ENCODE measurements at places on chromosomes 4 and X.

GRCh38 chrX:42098900-42099299 lies 175.5 kb upstream of the CASK start:
- DNase-seq, result no peak

DNA sequence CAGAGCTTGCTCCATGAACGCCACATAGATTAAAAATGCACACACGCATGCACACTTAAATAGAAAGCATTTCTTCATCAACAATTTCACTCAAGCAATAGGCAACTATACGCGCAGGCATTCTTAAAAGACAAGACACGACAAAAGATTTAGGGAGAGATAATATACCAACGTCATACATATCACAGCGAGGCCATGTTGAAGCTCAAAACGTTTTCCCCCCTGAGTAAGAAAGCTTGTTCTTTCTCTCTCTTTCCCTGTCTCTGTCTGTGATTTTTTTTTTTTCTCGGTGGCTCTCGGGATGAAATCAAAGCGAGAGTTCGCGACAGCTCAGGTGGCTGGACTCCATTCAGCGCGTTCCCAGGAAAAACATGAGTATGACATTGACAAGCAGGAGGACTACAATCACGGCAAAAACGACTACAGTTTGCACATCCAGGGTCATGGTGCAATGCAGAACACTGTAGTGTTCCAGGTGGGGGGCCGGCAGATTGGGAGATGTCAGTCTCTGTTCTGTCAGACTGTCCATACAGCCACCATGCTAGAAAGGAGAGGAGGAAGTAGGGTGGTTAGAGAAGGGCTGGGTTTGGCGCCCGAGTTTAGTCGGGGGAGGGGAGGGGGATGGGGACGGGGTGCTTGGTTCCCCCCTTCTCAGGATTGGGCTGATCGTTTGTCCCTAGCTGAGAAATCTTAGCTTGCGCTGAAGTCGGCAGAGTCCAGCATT lies 30.7 kb downstream of the ARHGEF9 start:
- no peak for DNase-seq

- DNase-seq, result no peak
These were observed 187.9 kb upstream of the LCORL start for GRCh38 chr4:18209448-18209847.

DNA sequence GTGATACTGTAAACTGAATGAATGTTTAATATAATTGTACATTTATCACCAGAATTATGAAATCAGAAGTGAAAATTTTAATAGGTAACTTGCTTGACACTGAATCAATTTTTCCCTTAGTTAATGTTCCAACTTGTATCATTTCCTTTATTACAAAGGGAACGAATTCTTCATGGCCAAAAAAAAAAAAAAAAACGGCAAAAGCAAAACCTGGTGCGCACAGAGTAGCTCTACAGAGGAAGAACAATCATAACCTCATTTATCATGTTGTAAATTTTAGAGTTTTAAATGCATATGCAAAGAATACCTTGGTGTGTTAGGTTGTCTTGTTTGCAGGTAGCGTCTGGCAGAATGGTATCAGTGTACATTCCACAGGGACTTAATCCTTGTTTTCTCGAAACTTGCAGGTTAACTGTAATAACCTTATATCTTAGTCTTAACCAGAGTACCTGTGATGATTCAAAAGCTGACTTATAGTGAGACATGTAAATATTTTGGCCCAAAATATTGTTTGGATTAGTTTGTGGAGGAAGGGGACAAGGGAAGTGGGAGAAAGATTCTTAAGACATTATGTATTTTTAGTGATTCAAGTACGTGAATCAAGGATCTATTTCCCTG lies 70.0 kb downstream of the NPNT start:
- no peak for DNase-seq

GRCh38 chrX:148134578-148134977 lies 153.4 kb downstream of the FMR1NB start:
- DNase-seq, result no peak

- no peak for DNase-seq
These were observed 18.0 kb downstream of the BST1 start for GRCh38 chr4:15720851-15721250.

GRCh38 chr4:59553721-59554091 lies 1646.4 kb upstream of the ADGRL3 start:
- no peak for DNase-seq

DNA sequence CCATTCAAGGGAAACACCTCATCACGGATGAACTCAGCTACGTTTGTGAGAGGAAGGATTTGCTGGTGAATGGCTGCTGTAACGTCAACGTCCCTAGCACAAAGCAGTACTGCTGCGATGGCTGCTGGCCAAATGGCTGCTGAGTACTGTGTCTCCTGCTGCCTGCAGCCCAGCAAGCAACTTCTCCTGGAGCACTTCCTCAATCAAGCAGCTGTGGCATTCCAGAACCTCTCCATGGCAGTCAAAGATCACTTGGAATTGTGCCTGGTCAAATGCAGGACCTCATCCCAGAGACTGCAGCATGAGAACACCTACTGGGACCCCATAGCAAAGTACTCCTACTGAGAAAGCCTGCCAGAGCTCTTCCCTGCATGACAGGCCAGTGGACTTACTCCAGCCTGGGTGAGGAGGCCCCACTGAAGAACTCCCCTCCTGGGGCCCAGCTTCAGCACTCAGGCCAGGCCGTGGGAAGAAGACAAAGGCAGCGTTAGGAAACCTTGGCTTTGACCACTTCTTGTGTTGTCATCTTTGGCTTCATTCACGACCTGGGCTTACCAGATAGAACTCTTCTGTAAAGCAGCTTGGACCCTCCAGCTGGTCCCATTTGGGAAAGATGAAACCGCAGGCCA lies 244.3 kb downstream of the RBMX2 start:
- DNase-seq, result no peak

DNA sequence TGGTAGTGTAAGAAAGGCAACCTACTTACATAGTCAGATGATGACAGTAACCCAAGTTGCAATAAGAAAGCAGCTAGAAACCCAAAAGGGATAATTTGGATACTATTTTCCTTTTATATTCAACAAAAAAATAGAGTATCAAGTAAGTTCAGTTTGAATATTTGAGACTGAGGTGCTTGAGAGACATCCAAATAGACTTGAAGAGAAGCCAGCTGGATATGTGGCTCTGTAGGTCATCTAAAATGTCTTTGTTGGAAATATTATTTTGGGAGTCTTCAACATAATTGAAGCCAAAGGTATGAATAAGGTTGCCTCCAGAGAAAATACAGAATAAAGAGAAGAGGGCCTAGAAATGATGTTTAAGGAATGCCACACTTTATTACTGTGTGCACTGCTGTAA lies 438.2 kb upstream of the DIAPH2 start:
- no peak for DNase-seq

- no peak for DNase-seq
These were observed 68.3 kb downstream of the CRMP1 start for GRCh38 chr4:5824635-5825034.

GRCh38 chr4:165301833-165302232 lies 25.6 kb upstream of the MSMO1 start:
- DNase-seq, result no peak

GRCh38 chr4:189785257-189785656 lies 155.4 kb upstream of the FRG1 start:
- DNase-seq, result no peak

DNA sequence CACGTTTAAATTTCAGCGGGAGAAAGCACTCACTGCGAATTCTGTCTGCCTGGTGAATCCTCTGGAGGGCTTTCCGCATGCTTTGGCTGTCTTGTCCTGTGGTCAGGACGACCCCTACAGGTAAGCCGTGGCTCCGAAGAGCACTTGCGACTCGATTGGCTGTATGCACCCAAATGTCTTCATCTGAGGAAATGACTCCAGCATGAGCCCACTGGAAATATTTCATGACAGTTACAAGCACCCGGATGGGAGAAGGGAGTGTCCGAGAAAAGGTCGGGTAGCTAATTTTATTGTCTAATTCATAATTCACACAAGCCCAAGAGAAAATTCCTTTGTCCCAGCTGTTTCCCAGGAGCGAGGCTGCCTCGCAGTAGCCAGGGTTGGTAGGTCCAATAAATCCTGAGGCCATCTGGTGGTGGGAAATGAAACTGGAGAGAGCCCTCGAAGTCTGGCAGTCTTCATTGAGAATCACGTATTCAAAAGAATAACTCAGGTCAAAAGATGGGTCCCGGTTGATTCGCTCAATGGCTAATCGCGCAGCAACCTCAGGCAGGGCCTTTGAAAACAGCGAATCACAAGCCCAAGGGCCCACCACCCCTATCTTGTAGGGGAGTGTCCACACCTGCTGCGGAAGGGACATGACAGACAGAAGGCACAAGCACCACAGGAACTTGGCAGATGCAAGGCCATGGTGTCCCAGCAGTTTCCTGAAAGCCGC lies 6.6 kb downstream of the GUCY2F start:
- DNase-seq, result no peak

GRCh38 chr4:3470244-3471097 lies 7.4 kb downstream of the DOK7 start:
- DNase-seq, result no peak

DNA sequence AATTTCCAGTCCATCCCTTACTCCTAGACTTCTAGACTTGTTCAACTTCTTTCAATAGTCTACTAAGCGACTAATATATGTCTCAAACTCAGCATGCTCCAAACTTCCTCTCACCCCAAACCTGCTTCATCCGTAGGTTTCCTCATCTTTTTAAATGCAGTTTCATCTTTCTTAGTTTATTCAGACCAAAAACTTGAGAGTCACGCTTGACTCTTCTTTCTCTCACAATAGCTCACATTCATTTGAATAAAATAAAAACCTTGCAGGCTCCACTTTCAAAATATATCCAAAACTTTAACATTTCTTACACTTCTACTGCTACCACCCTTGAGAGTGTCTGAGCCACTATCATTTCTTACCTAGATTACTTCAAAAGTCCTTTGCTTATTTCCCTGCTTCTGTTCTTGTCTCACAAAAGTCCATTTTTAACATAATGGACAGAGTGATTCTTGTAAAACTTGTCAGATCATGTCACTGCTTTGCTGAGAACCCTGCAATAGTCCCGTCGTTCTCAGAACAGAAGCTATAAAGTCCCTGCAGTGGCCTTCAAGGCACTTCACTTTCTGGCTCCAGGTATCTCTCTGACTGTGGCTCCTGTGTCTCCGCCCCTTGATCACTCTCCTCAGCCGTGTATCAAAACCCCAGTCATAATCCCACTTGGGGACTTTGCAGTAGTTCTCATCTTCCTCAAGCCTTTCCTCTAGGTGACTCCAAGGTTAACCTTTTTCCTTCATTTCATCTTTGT lies 167.6 kb downstream of the ARHGAP24 start:
- no peak for DNase-seq

GRCh38 chrX:97551821-97552220 lies 668.1 kb downstream of the RPA4 start:
- no peak for DNase-seq

DNA sequence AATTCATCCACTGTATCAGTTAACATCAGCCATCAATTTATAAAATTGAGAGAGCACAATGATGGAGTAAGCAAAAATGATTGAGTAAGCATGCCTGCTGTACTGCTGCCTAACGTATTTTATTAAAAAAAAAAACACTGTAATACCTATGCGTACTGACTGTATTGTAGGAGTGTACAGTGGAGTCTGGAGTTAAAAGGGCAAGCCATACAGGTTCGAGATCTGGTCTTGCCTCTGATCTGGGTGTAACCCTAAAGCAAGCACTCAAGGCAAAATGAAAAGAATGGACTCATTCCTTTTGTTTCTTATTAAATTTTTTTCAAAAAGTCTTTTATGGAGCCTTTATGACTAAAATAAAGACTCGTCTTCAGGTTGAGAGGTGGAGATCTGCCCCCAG lies 894.2 kb upstream of the INTU start:
- DNase-seq, result no peak

DNA sequence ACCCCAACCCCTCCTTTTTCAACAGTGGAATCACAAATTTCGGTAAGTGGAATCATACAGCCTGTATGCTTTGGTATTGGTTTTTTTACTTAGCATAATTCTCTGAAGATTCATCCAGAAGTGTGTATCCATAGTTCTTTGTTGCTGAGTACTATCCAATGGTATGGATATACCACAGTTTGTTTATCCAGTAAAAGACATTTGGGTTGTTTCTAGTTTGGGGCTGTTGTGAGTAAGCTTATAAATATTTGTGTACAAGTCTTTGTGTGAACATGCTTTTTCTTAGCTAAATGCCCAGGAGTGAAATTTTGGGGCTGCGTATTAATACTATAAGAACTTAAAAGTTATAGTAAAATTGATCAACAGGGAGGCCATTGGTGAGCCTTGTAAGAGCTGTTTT lies 57.5 kb upstream of the GC start:
- no peak for DNase-seq

GRCh38 chr4:32172086-32172485 lies 1451.9 kb downstream of the PCDH7 start:
- no peak for DNase-seq

DNA sequence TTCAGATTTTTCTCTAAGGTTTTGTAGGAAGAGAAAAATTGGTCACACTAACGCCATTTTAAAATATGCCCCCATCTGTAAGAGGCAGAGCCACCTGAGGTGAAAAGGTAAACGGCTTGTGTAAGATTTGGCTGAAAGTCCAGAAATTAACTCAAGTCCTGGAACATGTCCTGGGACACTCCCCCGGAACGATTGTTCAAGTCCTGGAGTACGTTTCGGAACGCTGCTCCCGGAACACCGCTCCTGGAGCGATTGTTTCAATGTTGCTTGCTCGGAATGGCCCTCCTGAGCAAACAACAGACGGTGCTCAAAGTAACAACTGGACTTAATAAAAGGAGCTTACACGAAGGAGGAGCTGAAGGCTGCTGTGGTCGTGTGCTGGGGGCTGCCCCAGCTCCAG lies 796.5 kb upstream of the SLIT2 start:
- no peak for DNase-seq

DNA sequence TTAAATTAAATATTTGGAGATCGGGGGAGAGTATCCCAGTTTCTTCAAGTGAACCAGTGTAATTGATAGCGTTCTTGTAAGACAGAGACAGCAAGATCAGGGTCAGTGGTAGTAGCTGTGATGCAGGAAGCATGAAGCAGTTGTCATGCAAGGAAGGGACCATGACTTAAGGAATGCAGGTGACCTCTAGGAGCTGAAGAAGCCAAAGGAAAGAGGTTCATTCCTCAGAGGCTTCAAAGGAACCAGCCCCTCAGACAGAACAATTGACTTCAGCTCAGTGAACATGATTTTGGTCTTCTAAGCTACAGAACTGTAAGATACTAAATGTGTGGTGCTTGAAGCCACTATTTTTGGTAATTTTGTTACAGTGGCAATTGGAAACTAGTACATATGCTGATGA lies 51.6 kb downstream of the GLRB start:
- no peak for DNase-seq

GRCh38 chr4:58566260-58566659 lies 1456.1 kb upstream of the IGFBP7 start:
- DNase-seq, result no peak

GRCh38 chr4:45121426-45121975 lies 395.1 kb upstream of the GNPDA2 start:
- no peak for DNase-seq

DNA sequence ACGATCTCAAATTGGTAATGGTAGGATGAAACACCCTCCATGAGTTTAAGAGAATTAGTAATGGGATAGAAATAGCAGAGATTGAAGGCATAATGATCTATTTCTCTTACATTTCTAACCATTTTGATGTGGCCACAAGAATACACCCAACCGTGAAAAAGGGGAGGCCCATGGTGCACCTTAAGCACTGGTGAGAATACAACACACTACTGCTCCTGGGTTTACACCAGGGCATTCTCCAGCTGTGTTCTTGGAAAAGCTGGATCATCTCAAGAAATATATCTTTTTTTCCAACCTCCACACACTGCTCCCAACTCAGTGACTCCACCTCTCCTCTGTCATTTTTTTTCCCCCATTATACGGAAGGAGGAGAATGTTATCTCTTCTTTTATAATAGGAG lies 1.5 kb downstream of the QRFPR start:
- DNase-seq, result no peak

All from esophagus squamous epithelium (tissue), 5 donors.